Progenitor cell of endocrine pancreas (in vitro differentiated cells): ENCODE measurements at places on chromosomes 7 and 10. TPM values are rescaled to one million over a fixed set of nuclear protein-coding genes. Genes with fewer than 3 reads are reported as not detected.

GRCh38 chr7:91941450-91941849, 788 bp downstream of the AKAP9 start:
- peak overlapping the region; percentile 94 for H3K4me3 ChIP-seq
- peaks cover under 1% of the 10 kb centered on the region for H3K36me3 ChIP-seq
- H3K27me3 ChIP-seq: no peaks in the 10 kb centered on the region
- peaks cover 20% of the 10 kb centered on the region for H3K4me1 ChIP-seq

DNA sequence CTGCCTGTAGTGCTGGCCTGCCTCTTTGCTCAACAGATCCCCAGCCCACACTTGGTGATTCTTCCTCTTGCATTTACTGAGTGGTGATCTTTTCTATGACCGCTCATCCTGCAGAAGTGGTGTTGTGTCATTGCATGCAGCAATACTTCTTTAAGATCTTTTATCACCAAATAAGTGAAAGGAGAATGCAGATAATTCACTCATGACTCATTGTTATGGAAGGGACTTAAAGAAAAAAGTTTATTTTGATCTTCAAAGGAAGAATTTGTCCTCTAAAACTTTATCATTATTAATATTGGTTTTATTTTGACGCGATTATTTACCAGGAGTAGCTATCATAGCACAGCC, 489.1 kb upstream of the CELF2 start:
- no peak for DNase-seq
- no peak overlapping the region for H3K27ac ChIP-seq
- H3K27me3 ChIP-seq: peaks cover 4% of the 10 kb centered on the region
- H3K4me3 ChIP-seq: no peak overlapping the region

DNA sequence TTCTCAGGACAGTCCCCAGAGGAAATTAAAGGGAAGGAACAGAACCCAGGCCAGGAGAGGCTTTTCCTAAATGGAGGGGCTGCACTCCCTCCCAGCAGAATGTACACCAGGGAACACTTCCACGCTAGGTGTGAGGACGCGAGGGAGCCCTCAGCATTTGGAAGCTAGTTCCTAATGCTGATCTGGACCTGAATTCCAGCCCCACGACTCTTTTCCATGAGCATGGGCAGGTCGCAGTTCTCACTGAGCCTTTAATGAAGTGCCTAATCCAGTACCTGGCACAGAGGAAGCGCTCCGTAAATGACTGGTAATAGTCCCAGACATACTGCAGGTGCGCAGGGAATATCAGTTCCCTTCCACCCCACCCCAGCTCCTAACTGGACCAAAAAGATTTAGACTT, 1.1 kb downstream of the ALOX5 start:
- no peak overlapping the region for H3K4me3 ChIP-seq
- H3K27ac ChIP-seq: no peak overlapping the region
- DNase-seq: no peak
- H3K4me1 ChIP-seq: peaks cover 5% of the 10 kb centered on the region

- H3K36me3 ChIP-seq: no peaks in the 10 kb centered on the region
- H3K4me3 ChIP-seq: no peak overlapping the region
- no peaks in the 10 kb centered on the region for H3K27me3 ChIP-seq
- no peak for DNase-seq
- H3K4me1 ChIP-seq: peaks cover 3% of the 10 kb centered on the region
Measured at GRCh38 chr10:60205741-60206140, 183.9 kb downstream of the ANK3 start.

- no peaks in the 10 kb centered on the region for H3K27me3 ChIP-seq
- peak overlapping the region; percentile 41 for H3K27ac ChIP-seq
- no peak for DNase-seq
- H3K36me3 ChIP-seq: no peaks in the 10 kb centered on the region
- peaks cover 2% of the 10 kb centered on the region for H3K4me1 ChIP-seq
- no peak overlapping the region for H3K4me3 ChIP-seq
Measured at GRCh38 chr7:123538897-123539296, 4.5 kb upstream of the IQUB start.

DNA sequence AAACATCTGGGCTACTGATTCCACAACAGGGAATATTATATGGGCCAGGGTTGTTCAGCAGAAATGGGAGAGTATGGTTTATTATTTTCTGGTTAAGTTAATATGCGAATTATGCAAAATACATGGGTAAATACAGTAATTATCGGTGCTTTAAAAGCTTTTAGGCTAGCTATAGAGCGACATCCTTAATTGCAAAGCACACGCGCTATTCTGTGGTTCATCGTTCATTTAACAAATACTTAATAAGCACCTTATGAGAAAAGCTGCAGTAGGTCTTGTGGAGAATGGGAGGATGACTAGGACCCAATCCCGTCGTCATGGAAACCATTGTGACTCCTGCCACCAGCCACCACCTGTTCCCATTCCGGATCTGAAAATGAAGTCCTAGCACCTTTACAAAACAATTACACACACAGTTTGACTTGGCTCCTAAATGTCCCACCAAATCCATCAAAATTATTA, 623 bp upstream of the CEP41 start:
- no peak for DNase-seq
- no peaks in the 10 kb centered on the region for H3K27me3 ChIP-seq
- H3K4me3 ChIP-seq: peak overlapping the region; percentile 66
- peak overlapping the region; percentile 99 for H3K27ac ChIP-seq
- peaks cover 26% of the 10 kb centered on the region for H3K4me1 ChIP-seq

- DNase-seq: no peak
- no peaks in the 10 kb centered on the region for H3K36me3 ChIP-seq
- peak overlapping the region; percentile 64 for H3K4me3 ChIP-seq
- peaks cover 52% of the 10 kb centered on the region for H3K27me3 ChIP-seq
Measured at GRCh38 chr10:46541735-46542566, 14.5 kb downstream of the GPRIN2 start.

DNA sequence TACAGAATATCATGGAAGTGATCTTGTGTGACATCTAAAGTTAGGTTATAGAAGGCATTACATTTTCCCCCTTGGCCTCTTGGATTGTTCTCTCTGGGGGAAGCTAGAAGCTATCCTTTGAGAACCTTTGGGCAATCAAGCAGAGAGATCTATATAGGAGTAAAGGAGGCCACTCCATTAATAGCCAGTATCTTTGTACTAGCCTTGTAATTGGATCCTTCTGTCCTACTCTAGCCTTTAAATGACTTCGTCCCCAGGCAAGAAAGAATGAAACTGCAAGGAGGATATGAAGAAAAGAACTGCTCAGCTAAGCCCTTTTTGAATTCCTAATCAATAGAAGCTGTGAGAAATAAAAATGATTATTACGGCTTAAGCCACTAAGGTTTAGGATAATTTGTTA, 230.9 kb downstream of the AGMO start:
- H3K4me1 ChIP-seq: no peaks in the 10 kb centered on the region
- H3K27ac ChIP-seq: no peak overlapping the region
- H3K4me3 ChIP-seq: no peak overlapping the region
- no peak for DNase-seq
- no peaks in the 10 kb centered on the region for H3K27me3 ChIP-seq

- H3K4me1 ChIP-seq: no peaks in the 10 kb centered on the region
- DNase-seq: no peak
- H3K27me3 ChIP-seq: peaks cover 3% of the 10 kb centered on the region
- H3K27ac ChIP-seq: no peak overlapping the region
Measured at GRCh38 chr10:2460812-2461211, 606.5 kb upstream of the PFKP start.

DNA sequence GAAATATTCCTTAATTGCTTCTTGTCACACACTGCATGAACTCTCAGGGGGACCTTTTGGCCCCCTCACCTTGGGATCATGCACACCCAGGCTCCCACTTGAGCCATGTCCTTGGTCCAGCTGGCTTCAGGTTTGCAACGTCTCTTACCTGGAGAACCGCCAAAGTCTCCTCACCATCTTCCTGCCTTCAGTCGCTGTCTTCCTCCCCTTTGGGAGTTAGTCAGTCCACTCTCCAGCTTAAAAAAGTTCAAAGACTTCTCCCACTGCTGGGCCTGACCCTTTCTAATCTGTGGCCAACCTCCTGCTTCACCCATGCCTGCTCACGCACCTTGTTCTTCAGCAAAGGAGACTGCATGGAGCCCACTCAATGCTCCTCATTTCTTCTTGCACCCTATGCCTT, 82.6 kb upstream of the LRRC4 start:
- no peaks in the 10 kb centered on the region for H3K36me3 ChIP-seq
- no peak overlapping the region for H3K27ac ChIP-seq
- no peak overlapping the region for H3K4me3 ChIP-seq
- H3K27me3 ChIP-seq: peaks cover 43% of the 10 kb centered on the region
- H3K4me1 ChIP-seq: no peaks in the 10 kb centered on the region

The TMEM273 gene
- total RNA-seq: not detected in 2 replicates
